ENCODE measurements at places on chromosomes 3 and 15. TPM values are rescaled to one million over a fixed set of nuclear protein-coding genes. Genes with fewer than 3 reads are reported as not detected.

GRCh38 chr3:53030619-53031449 lies 15.0 kb downstream of the SFMBT1 start:
- no peak for DNase-seq

GYG1 gene
- total RNA-seq: 48.1 TPM

DNA sequence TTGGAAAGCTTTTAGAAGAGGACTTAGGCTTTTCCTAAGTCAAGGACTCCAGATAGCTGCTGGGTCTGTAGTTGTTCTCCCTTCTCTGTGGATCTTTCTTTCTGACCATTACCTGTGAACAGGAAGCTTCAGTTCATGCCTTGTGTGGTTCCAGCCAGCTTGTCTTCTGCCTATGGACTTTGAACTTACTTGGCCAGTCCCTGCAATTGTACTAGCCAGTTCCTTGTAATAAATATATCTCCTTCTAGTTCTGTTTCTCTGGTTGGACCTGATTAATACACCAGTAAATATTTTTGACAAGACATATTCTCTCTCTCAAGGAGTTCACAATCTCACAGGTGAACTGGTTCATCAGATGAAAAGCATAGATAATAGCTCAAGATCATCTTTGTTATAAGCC lies 341.3 kb upstream of the DPPA4 start:
- DNase-seq: no peak

DNA sequence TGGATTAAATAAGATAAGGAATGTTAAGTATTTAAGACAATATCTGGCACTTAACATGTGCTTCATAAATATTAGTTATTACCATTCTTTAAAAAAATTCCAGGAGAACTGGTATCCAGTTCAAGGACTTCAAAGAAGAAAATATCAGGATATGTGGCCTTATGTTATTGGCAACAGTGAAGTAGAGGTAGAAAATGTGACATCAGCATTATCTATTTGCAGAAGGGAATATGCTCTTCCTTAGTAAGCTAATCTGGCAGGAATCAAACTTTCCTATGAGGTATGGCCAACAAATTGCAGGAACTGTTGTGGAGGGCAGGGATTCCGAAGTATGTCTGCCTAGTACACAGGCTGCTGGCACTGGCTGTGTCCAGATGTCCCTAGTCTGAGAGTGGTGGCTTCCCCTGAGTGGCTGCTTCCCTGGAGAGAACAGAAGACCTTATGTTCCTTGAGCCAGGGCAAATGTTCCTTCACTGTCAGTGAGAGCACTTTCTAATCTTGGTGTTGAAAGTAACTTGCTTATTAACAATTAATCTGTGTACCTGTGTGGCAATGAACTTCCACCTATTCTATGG lies 351.7 kb upstream of the THRB start:
- DNase-seq: no peak

DNA sequence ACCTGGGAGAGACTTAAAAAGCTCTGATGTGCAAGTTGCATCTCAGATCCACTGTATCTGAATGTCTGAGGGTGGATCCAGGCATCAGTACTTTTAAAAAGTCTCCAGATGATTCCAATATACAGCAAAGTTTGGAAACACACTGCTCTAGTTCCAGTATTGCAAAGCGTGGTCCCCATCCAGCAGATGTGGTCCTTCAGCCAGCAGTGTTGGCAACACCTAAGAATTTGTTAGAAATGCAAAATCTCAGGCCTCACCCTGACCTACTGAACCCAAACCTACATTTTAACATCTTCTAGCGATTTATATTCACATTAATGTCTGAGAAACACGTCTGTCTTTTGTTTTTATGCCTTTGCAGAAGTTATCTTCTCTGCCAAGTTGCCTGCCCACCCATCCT lies 32.2 kb upstream of the SGO1 start:
- no peak for DNase-seq

GRCh38 chr3:192866804-192867203 lies 50.9 kb downstream of the MB21D2 start:
- no peak for DNase-seq

DNA sequence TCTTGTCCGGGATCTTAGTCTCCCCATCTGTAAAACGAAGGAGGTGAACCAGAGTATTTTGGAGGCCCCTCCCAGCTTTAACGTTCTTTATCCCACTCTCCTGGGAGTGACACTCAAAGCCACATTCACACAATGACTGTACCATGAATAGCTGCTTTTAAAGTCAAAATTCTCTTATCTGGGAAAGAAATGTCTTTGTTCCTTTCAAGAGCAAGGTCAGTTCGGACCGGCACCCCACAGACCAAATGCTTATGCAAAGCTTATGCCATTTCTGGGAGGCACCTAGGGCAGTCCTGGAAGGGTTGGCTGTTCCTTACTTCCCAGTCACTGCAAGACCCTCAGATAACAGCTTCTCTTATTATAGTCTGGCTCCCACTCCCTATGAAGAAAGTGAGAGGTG lies 53.5 kb upstream of the WNT5A start:
- no peak for DNase-seq

PGBD4 gene
- total RNA-seq: 1.6 TPM

DNA sequence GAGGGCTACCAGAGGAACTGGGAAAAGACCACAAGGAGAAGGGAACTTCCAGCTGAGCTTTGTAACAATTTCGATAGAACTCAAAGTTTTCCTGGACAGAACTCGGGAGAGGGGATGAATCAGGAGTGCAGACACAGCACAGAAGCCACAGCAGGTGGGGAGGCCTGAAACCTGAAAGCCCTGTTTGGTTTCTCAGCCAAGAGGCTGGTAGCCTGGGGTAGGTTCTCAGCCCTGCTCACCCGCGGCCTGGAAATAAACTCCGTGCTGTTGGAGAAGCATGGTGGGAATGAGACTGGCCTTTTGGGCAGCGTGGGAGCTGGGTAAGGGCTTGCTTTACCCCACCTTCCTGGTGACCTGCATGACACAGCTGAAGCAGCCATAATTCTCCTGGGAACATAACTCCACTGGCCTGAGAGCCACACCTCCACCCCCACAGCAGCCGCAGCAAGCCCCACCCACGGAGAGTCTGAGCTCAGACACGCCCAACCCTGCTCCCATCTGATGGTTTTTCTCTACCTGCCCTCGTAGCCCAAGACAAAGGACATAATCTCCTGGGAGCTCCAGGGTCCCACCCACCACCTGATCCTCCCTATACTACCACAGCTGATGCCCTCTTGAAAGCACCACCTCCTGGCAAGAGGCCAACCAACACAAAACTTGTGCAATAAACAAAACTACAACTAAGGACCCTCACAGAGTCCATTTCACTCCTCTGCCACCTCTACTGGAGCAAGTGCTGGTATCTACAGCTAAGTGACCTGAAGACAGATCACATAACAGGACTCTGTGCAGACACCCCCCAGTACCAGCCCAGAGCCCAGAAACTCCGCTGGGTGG lies 52.5 kb upstream of the CHRM5 start:
- DNase-seq: no peak

IL17RD gene
- total RNA-seq: 5.1 TPM

DNA sequence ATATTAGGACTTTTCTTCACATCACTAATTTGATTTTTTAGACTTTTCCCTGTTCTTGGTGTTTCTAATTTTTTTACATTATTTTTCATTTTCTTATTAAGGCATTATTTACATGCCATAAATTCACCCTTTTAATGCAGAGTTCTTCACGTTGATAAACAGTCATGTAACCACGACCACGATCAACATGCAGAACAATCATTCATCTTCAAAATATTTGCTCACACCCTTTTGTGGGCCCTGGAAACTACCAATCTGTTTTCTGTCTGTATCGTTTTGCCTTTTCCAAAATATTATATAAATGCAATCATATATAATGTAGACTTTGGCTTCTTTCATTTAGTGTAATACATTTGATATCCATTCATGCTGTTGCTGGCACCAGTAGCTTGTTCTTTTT lies 48.7 kb downstream of the ARRDC4 start:
- no peak for DNase-seq

GABRA5 gene
- not detected for total RNA-seq

DNA sequence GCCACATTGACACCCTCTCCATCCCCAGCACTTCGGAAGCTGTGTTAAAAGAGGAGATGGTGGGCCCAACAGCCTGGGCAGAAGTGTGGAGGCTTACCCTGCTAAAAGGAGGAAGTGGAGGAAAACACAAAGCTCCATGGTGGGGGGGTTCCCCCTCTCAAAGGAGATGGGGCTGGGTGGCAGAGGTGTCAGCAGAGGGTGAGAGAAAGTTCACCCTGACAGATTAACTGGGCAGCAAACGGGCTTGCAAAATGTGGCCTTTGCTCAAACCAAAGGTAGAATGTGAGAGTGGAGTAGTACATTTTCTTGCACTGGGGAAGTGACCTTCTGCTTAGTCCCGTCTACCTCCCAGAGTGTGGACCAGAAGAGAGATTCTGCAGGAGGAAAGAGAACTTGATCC lies 44.7 kb downstream of the MYO1E start:
- DNase-seq: no peak

DNA sequence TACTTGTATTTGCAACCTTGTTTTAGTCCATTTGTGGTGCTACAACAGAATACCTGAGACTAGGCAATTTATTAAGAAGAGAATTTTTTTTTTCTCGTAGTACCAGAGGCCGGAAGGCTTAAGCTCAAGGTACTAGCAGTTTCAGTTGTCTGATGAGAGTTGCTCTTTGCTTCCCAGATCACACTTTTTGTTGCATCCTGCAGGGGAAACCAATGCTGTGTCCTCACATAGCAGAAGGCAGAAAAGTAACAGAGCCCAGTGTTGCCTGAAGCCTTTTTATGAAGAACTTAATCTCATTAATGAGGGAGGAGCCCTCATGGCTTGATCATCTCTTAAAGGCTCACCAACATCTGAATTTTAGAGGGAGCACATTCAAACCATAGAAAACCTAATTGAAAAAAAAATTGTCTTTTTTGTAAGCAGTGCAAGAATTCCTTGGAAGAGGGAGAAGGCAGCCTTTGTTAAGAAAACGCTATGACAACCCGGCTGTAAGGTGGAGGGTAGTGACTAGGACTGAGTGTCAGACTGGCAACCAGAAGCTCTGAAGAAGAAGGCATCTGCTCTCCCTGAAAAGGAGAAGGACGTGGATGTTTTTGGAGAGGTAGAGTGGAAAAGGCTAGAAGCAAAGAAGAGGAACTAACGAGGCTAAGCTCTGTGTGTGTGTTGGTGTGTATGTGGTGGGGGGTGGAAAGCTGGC lies 1245.3 kb downstream of the ROBO2 start:
- DNase-seq: no peak

DNA sequence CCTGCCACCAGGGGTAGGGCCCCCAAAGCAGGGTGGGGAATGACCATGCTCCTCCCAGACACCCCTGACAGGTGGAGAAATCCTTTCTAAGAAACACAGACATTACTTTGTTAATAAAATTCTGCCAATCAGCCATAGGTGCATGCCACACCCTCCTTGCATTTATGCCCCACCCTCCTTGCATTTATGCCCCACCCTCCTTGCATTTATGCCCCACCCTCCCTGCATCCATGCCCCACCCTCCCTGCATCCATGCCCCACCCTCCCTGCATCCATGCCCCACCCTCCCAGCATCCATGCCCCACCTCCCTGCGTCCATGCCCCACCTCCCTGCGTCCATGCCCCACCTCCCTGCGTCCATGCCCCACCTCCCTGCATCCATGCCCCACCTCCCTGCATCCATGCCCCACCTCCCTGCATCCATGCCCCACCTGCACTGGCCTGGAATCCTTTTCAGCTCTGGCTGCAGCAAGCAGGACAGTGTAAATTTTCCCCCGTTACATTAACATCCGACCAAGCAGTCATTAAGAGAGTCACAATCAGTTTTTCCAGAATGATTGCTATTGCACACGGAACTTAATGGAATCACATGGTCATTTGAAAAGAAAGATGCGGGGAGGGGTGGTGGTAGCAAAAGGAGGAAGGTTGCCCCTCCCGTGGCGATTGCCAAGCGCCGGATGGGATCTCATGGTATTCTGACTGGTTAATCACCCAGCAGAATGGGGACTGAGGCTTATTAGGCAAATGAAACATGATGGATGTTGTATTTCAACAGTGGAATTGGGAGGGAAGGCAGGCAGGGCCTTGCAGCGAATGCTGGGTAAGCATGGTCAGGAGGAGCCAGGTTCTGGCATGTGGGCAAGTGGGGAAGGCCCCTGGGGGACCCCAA lies 91.2 kb downstream of the TLE3 start:
- no peak for DNase-seq

IGF2BP2 gene
- 68.8 TPM for total RNA-seq

CCR9 gene
- total RNA-seq: not detected

DNA sequence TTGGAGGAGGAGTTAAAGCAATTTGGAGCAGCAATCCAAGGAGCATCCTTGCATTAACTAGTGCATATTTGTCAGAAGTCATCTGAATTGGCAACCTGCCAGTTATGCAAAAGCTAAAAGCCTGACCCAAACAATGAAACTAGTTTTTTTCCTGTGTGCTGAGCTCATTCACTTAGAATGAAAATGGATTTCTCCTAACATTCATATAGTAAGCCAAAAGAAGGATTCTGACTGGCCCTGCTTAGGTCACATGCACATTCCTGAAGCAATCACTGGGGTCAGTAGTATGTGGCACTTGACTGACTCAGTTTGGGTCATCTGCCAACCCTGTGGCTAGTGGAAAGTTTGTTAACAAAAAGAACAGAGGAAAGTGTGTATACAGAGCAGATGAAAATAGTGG lies 30.5 kb downstream of the OXSM start:
- DNase-seq: no peak

GRCh38 chr3:129490273-129490675 lies 38.2 kb upstream of the RHO start:
- no peak for DNase-seq

All from chondrocyte (in vitro differentiated cells).